ENCODE measurements at places on chromosomes 6 and 20. TPM values are rescaled to one million over a fixed set of nuclear protein-coding genes. Genes with fewer than 3 reads are reported as not detected.

GRCh38 chr6:27720607-27721580 is 191.3 kb downstream of the OR2B2 start:
- DNase-seq = no peak

DNA sequence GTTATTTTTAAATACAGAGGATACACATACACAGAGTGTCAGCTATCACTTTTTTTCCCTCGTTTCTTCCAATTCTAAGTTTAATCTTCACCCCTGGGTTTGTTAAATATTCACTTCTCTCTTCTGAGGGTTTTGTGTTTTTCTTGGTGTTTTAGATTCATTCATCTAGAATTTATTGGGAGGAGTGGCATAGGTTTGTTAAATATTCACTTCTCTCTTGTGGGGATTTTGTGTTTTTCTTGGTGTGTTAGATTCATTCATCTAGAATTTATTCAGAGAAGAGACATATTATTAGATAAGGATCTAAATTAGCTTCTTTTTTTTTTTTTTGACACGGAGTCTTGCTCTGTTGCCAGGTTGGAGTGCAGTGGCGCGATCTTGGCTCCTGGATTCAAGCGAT is 3.9 kb downstream of the GTF2H5 start:
- DNase-seq = no peak

GRCh38 chr6:25369433-25370177 is 90.4 kb downstream of the CARMIL1 start:
- DNase-seq = no peak

The KCNK17 gene
- total RNA-seq = not detected

The HBS1L gene
- 34.1 TPM for total RNA-seq

Measured in suprapubic skin (tissue), 4 donors.